ENCODE measurements at places on chromosomes 4 and X. TPM values are rescaled to one million over a fixed set of nuclear protein-coding genes. Genes with fewer than 3 reads are reported as not detected.

Gene FHL1
- 168 TPM for total RNA-seq

- no peaks in the 10 kb centered on the region for H3K27me3 ChIP-seq
- H3K36me3 ChIP-seq, result no peaks in the 10 kb centered on the region
- H3K4me1 ChIP-seq, result peaks cover 3% of the 10 kb centered on the region
- no peak overlapping the region for H3K4me3 ChIP-seq
- H3K27ac ChIP-seq, result no peak overlapping the region
Measured at GRCh38 chr4:22454955-22455354, 60.9 kb downstream of the ADGRA3 start.

DNA sequence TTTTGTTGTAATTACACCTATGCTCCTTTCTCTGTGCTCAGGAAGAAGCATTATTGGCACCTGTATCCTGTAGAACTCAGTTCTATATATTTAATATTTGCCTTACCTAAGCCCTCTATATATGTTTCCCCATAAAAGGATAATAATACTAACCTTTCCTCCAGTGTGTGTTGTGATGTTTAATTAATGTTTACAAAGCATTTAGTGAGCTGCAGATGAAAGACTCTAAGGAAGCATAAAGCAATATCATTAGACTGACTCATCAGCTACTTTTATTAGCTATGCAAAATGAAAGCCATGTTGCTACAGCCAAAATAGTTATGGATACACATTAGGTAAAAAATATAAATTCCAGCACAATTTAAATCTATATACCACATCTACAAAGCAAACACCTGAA lies 93.6 kb upstream of the PTPN13 start:
- H3K27me3 ChIP-seq, result no peaks in the 10 kb centered on the region
- peaks cover 13% of the 10 kb centered on the region for H3K4me1 ChIP-seq
- H3K4me3 ChIP-seq, result no peak overlapping the region
- H3K27ac ChIP-seq, result no peak overlapping the region

- H3K4me1 ChIP-seq, result no peaks in the 10 kb centered on the region
- H3K27me3 ChIP-seq, result no peaks in the 10 kb centered on the region
Measured at GRCh38 chrX:8403988-8404387, 60.6 kb upstream of the VCX3B start.

Gene FAM9A
- total RNA-seq, result not detected

DNA sequence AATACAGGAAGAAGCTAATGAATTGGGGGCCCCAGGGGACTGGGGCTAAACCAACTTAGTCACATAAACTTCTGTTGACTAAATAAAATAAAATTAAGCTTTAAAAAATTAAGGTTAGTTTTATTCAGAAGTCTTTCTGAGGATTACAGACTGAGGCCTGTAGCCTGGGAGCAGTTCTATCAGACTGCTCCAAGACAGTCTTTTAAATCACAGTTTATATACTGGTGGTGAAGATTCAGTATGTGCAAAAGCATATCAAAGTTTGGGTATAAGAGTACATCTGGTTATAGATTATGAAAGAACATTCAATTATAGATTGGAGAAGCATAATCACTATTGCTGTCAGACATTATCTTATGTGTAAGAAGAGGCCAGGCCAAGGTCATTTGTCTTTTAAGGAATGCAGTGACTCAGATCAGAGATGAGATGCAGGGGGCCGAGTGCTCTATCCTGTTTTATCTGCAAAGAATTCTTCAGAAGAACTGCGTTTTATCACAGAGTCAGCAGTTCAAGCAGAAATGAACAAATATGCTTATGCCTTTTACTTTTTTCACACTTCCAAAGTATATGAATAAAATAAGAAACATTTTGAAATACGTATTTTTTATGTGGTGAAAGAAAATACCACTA lies 109.4 kb downstream of the PDHA2 start:
- no peaks in the 10 kb centered on the region for H3K27me3 ChIP-seq
- H3K36me3 ChIP-seq, result no peaks in the 10 kb centered on the region
- no peak overlapping the region for H3K27ac ChIP-seq
- no peak overlapping the region for H3K4me3 ChIP-seq

Gene KDR
- total RNA-seq, result 28.8 TPM

DNA sequence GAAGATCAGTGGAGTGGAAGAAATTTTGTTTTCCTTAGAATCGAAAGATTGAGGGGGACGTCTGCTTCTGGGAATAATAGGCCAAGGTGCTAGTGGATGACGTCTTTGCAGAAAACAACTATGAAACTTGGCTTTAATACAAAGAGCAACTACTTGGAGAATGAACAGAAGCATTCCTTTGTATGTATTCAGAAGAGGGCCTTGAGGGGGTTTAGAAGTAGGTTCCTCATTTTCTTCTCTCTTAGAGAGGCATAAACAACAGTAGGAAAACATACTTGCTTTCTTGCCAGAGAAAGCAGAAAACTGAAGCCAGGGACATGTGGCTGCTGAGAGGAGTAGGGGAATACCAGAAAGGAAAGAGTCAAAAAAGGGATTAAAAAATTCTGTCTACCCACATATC lies 167.8 kb downstream of the ZNF330 start:
- H3K27ac ChIP-seq, result no peak overlapping the region
- no peaks in the 10 kb centered on the region for H3K27me3 ChIP-seq
- H3K4me1 ChIP-seq, result no peaks in the 10 kb centered on the region
- H3K36me3 ChIP-seq, result no peaks in the 10 kb centered on the region

GRCh38 chrX:48468247-48468671 lies 1.8 kb downstream of the SLC38A5 start:
- peak; percentile 69 for DNase-seq
- H3K4me3 ChIP-seq, result no peak overlapping the region
- H3K27me3 ChIP-seq, result no peaks in the 10 kb centered on the region
- no peaks in the 10 kb centered on the region for H3K4me1 ChIP-seq
- H3K27ac ChIP-seq, result no peak overlapping the region

DNA sequence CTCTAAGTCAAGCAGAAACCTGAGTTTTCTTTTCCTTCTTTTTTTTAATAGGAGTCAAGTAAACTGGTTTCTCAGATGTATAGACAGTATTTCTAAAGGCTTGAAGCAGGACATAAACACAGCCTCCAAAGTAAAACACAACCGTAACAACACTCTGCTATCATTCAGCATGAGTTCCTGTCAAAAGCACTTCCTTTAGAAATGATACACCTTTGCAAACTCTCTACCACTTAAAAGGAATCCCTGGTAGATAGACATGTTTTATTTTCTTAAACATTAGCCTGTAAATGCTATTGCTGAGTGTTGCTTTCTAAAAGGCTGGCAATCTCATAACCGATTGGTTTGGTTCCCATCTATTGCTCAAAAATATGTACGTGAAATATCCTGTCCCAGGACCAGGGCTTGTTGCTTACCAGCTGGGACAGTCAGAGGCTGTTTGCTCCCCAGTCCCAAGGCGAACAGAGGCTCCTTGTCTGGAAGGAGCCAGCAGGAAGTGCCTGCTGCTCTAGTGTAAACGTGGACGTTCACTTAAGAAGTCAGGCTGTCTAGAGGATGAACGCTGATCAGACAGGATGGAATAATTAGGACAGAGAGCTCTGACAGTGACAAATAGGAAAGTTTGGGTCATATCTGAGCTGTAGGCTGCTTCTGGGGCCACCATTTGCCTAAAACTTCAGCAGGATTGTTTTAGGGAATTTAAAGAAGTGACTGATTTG lies 173.9 kb upstream of the KLF3 start:
- no peaks in the 10 kb centered on the region for H3K36me3 ChIP-seq
- H3K27me3 ChIP-seq, result no peaks in the 10 kb centered on the region
- H3K4me3 ChIP-seq, result no peak overlapping the region

DNA sequence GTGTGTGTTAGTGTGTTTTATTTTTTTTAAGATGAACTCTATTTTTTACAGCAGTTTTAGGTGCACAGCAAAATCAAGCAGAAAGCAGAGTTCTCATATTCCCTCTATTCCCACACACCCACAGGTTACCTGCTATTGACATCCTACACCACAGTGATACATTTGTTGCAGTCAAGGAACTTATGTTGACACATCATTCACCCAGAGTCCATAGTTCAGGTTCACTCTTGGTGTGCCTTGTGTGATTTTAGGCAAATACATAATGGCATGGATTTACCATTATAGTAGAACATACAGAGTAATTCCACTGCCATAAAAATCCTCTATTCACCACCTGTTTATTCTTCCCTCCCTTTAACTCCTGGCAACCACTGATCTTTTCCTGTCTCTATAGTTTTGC lies 28.7 kb downstream of the DIAPH2 start:
- H3K27ac ChIP-seq, result no peak overlapping the region
- no peak for DNase-seq
- H3K36me3 ChIP-seq, result no peaks in the 10 kb centered on the region
- H3K4me3 ChIP-seq, result no peak overlapping the region

Gene CYLC1
- not detected for total RNA-seq

DNA sequence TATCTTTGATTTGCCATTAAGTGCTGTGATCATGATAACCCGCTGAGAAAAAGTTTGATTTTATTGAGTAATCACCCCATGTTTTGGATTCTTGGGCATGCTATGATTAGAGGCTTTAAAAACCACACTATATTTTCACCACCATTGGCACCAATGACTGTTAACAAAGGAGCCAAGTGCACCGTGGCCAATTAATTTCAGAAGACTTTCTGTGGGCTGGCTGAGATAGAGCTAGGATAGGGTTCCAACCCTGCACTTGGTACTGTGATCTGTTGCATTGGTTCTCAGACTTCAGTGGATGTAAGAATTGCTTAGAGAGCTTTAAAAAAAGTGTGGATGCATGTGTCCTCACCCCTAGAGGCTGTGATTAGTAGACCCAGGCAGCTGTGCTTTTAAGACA lies 32.4 kb downstream of the OCRL start:
- H3K27ac ChIP-seq, result no peak overlapping the region
- no peaks in the 10 kb centered on the region for H3K4me1 ChIP-seq
- H3K36me3 ChIP-seq, result peaks cover 4% of the 10 kb centered on the region

DNA sequence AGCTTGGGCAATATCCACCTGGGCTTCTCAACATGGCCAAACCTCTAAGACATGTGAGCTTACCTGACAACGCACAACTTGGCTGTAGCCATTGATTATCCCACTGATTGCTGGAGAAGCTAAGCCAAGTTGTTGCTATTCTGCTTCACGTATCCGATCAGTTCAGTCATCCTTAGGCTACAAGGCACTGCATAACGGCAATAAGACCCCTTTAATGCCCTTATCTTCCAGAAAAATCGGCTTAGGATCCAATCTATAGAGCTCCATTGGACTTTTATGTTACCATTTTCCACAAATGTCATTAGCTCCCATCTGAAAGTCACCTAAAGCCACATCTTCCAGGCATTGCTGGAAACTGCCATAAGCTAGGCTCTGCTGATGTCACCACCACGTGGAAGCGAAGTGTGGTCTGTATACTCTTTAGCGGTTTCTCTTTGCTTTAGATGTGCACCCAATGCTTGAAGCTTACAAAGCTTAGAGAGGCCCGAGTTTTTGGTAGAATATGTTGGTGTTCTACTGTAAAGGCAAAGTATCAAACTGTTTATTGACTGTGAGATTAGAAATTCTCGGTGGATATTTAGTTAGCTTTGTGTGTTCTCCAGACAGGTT lies 163.1 kb downstream of the CPE start:
- H3K27ac ChIP-seq, result no peak overlapping the region
- no peaks in the 10 kb centered on the region for H3K27me3 ChIP-seq
- DNase-seq, result no peak
- no peaks in the 10 kb centered on the region for H3K4me1 ChIP-seq

DNA sequence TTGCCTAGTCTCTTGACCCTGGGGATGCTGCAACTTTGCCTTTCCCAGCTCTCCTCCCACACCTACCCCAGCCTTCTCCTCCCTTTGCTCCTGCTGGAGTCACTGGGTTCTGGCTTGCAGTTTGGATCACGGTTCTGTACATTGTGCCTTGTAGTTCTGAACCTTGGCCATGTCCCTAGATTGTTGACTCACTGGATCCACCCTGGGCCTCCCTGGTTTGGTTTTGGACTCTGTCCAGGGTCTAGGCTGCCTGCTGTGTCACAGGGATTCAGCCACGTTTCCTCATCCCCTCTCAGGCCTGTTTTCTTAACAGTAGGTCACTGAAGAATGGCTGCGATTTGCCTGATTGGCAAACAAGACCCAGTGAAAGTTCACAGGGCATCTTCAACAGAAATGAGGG lies 11.5 kb upstream of the GABRE start:
- H3K4me3 ChIP-seq, result no peak overlapping the region
- no peaks in the 10 kb centered on the region for H3K27me3 ChIP-seq
- no peaks in the 10 kb centered on the region for H3K4me1 ChIP-seq
- no peak for DNase-seq

DNA sequence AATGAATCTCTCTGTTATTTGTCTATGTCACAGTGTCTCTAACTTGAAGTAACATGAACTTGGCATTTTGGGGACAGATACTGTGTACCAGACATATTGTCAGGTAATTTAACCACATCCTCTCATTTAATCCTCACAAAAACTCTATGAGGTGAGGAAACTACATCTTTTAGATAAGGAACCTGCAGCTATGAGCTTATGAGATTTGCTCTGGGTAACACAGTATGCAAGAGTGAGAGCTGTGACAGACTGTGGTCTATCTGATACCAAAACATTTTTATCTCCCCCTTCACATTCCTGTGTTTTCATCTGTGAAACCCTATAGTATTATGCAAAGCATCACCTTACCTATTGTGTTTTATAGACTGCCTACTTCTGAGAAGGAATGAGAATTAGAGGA lies 58.4 kb upstream of the HS3ST1 start:
- no peak overlapping the region for H3K4me3 ChIP-seq
- H3K36me3 ChIP-seq, result no peaks in the 10 kb centered on the region

Gene GYPE
- 0.63 TPM for total RNA-seq

Gene RAB33A
- total RNA-seq, result 2.9 TPM

- H3K36me3 ChIP-seq, result no peaks in the 10 kb centered on the region
- no peak overlapping the region for H3K27ac ChIP-seq
- H3K4me1 ChIP-seq, result no peaks in the 10 kb centered on the region
- DNase-seq, result no peak
- H3K27me3 ChIP-seq, result no peaks in the 10 kb centered on the region
Measured at GRCh38 chr4:106601519-106601918, 232.9 kb upstream of the GIMD1 start.

GRCh38 chrX:155235891-155236290 lies 19.6 kb downstream of the VBP1 start:
- H3K4me1 ChIP-seq, result no peaks in the 10 kb centered on the region
- no peak overlapping the region for H3K27ac ChIP-seq
- H3K4me3 ChIP-seq, result no peak overlapping the region
- no peaks in the 10 kb centered on the region for H3K36me3 ChIP-seq

Gene WNK3
- 5.6 TPM for total RNA-seq
